ENCODE measurements at places on chromosomes 2 and 18.

DNA sequence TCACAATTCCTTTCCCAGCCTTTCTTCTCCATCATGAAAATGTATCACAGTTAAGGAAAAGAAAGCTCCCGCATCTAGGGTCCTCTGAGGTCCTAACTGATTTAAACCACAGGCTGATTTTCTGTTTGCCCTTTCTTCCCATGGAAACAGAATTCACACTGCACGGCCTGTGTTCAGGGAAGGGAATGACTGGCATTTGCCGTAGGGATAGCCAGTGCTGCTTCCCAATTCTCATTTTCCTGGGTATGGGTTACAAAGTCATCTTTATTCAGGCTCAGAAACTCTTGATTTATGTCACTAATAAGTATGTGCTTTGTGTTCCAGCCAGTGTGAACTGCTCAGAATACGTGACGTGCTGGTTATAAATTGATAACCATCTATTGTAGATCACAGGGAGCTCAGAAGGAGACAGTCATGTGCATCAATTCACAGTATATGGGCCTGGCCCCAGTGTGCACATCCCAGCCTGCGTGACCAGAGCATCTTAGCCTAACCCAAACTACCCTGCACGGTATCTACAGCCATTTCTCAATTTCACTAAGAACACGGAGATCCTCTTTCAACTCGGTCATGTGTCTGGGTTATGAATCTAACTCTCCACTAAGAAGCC lies 163.3 kb downstream of the LRRC30 start:
- no peak for DNase-seq

DNA sequence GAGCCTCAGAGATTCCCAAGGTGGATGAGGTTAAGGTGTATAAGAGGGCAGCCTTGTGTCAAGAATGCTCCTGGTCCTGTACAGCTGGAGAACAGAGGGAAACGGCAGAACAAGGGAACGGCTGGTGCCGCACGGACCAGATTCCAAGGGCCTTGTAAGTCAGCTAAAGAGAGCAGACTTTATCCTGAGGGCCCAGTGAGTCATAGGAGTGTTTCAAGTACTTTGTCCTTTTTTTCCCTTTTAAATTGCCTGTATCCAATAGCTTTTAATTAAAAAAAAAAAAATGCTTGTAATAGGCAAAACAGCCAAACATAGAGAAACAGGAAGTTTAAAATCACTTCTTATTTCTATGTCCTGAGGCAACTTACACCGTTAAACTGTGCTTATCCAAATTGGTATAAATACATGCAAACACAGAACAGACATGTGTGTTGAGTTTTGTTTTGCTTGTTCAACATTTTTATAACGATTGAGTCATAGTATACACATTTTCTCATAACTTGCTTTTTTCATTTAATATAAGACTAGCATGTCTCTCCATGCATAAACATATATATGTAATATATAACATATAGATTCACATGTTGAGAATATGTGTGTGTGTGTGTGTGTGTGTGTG lies 42.1 kb upstream of the EVA1A start:
- DNase-seq, result no peak

- no peak for DNase-seq
These were observed 139.8 kb downstream of the CLIP4 start for GRCh38 chr2:29255004-29255403.

DNA sequence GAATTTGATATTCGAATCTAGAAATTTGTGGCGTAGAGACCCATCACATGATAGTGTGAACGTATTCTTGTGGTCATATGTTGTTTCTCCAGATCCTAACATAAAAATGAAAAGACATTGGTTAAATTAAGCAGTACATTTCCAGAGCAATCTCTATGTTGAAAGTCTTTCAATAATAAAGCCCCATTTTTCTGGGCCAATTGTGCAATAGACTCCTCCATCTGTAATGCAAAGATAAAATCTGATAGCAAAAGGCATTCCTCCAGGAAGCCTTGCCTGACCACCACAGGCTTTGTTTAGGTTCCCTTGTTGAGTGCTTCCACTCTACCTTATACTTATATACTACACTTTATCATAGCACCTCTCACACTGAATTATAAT lies 31.3 kb downstream of the APOB start:
- DNase-seq, result no peak

GRCh38 chr18:12944709-12945108 lies 3.1 kb upstream of the SEH1L start:
- peak; percentile 8 for DNase-seq

DNA sequence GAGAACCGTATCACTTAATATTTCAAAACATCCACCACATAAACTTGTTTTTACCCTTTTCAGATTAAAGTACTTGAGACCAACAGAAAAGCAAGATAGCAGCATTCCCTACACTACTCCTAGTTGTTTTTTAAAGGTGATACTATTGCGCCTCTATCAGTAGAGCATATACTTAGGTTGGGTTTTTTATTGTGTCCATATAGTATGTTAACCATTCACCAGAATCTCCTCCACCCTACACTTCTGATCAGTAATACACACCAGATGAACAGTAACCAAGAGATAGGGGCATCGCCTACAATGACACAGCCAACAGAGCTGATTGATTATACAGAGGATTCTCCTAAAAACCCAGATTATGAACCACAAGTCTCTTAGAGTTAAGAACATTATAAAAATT lies 70.1 kb upstream of the ZNF385B start:
- DNase-seq, result no peak

- no peak for DNase-seq
These were observed 51.6 kb upstream of the ZNF532 start for GRCh38 chr18:58813105-58813504.

GRCh38 chr2:177143444-177143843 lies 69.2 kb upstream of the HNRNPA3 start:
- no peak for DNase-seq

GRCh38 chr18:44859751-44860439 lies 179.2 kb downstream of the SETBP1 start:
- DNase-seq, result no peak

- no peak for DNase-seq
These were observed 90.8 kb downstream of the NFATC1 start for GRCh38 chr18:79486356-79487182.

DNA sequence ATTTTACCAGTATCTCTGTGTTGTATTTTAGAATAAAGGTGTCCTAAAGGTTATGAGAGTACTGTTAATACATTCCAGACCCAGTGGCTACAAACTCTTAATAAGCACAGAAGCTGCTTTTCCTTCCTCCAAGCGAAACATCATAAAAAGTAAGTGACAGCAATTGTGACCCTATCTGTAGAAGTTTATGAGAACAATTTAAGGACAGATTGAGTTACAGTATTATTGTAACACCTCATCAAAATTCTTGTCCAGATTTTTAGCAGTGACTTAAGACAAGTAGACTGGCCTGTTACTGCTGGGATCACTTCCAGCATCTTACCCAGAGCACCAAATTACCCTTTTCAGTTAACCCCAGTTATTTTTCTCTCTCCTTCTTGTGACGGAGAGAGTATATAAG lies 154.6 kb downstream of the ERBB4 start:
- DNase-seq, result no peak

- DNase-seq, result no peak
These were observed 157.4 kb downstream of the TAF4B start for GRCh38 chr18:26383454-26384270.

GRCh38 chr2:144469798-144470197 lies 50.1 kb downstream of the ZEB2 start:
- no peak for DNase-seq

- DNase-seq, result no peak
These were observed 10.2 kb upstream of the ARHGAP28 start for GRCh38 chr18:6719098-6719846.

DNA sequence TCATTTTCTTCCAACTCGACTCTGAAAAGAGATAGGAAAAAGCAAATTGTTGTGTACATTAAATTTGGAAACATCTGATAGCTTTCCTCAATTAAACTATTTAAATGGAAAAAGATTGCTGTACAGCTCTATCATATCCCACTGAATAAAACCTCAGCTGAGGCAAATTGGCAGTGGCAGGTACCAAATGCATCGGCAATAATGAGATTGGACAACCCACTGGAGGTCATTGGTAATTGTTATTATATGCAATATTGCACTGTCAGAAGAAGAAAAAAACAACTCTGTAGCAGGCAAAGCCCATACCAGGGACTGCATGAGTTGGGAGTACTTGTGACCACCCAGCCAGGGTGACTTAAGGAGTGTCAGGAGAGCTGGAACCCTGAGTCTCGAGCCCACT lies 291.6 kb upstream of the SKOR2 start:
- no peak for DNase-seq

- DNase-seq, result no peak
These were observed 586.3 kb downstream of the TDRD15 start for GRCh38 chr2:21710031-21710430.

DNA sequence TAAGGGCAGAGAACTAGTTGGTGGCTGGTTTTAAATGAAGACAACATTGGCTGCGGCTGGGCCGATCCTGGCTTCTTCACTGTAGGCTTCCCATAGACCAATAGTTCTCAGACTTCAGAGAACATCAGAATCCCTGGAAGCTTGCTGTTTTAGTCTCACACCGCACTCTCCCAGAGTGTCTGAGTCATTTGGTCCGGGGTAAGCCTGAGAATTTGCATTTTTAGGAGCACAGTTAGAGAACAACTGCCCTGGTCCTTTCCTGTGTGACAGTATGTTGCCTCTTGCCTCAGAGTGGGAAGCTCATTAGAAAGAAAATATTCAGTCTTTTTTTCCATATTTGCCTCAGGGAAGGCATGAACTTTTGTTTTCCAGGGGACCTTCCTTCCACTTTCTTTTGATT lies 137.1 kb upstream of the GAREM1 start:
- no peak for DNase-seq

All from substantia nigra (tissue), 51 donors.